Activated CD4-positive, alpha-beta memory T cell treated with anti-CD3 and anti-CD28 coated beads for 36 hours (primary cell): ENCODE measurements at places on chromosomes 2 and 18.

- DNase-seq: no peak
These were observed 22.7 kb upstream of the ETAA1 start for GRCh38 chr2:67374481-67374880.

GRCh38 chr2:172991031-172991430, 84.6 kb upstream of the MAP3K20 start:
- DNase-seq: no peak

GRCh38 chr2:216392018-216392562, 19.8 kb upstream of the MARCHF4 start:
- no peak for DNase-seq

DNA sequence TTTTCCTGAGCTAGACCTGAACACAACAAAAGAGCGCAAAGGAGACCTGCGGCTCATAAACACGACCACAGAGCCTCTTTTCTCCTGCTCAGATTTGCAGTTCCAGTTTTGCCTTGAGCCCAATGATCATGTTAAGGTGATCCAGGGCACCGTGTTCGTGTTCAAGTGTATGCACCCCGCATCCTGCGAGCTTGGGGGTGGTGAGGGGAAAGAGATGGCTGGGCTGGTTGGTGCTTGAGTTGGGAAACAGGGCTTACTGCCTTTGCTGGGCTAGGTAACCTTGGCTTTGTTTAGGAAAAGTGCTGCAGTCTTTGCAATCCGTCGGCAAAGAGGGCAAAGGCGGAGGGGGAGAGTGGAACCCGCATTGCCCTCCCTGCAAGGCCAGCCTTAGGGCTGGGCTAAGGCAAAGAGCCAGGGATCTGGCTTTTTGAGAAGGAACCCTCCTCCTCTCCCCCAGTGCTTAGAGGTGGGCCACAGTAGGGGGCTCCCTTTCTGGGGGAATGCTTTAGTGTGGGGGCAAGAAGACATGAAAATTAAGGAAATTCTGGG, 1.3 kb downstream of the HOXD10 start:
- DNase-seq: no peak

DNA sequence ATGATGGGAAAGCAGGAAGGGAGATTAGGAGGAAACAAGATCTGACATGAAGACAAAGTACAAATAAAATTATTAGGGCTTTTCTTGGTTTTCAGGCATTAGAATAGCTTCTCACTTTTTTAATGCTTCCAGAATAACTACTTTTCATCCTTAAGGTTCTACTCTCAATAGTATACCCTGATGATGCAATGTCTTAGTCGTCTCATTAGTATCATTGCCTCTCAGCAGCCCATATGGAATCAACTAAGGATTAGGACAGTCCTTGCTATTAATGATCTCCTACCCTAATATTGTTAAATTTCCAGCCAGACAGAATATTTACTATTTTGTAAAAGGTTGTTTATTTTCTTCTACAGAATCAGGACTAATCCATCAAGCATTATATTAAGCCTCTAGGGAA, 55.9 kb downstream of the RELCH start:
- no peak for DNase-seq
